ENCODE measurements at places on chromosomes 7 and 10. TPM values are rescaled to one million over a fixed set of nuclear protein-coding genes. Genes with fewer than 3 reads are reported as not detected.

- no peak for DNase-seq
These were observed 59.8 kb upstream of the SMNDC1 start for GRCh38 chr10:110364531-110364937.

KIAA1549 gene
- total RNA-seq, result 3.9 TPM

GRCh38 chr7:31007634-31008033 lies 43.9 kb downstream of the GHRHR start:
- DNase-seq, result no peak

- DNase-seq, result peak; percentile 71
These were observed 686 bp downstream of the ABI1 start for GRCh38 chr10:26860102-26860442.

FOXP2 gene
- 21.3 TPM for total RNA-seq

GRCh38 chr7:137482466-137482865 lies 138.9 kb upstream of the PTN start:
- DNase-seq, result no peak

DNA sequence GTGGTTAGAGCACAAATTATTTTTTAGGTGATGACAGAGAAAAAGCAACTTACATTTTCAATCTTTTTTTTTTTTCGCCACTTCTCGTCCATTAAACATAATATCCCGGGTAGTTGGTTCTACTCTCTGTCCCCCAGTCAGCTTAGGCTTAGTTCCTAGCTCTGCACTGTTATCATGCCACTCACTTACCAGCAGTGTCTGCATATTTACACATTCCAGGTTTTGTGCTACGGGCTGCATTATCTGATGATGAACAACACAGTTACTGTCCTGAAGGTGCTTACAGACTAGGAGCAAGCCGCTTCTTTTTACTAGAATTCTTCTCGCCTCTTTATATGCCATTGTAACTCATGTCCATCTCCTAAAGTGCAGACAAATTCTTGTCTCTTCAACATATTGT lies 121.8 kb upstream of the NPVF start:
- no peak for DNase-seq
